ENCODE measurements at places on chromosomes 2 and 18.

DNA sequence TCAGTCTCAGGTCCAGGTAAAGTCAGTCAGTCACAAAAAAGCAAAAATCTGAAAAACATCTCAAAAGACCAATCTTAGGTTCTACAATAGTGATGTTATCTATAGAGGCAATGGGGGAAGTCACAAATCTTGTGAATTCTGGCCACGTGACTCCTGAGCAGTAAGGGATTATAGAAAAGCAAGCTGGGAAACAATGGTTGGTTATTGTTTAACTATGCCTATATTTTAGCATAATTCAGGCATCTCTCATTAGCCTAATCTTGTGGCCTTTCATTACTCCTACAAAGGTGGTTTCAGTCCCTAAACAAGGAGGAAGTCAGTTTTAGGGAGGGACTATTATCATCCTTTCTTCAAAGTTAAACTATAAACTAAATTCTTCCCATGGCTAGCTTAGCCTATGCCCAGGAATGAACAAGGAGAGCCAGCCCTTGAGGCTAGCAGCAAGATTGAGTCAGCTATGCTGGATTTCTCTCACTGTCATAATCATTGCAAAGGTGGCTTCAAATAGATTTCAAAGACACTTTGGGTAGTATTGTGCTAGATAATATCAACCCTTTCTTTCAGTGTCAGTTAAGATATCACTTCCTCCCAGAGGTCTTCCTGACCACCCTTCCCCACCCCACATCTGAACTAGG lies 56.4 kb upstream of the ITGA6 start:
- DNase-seq = no peak

DNA sequence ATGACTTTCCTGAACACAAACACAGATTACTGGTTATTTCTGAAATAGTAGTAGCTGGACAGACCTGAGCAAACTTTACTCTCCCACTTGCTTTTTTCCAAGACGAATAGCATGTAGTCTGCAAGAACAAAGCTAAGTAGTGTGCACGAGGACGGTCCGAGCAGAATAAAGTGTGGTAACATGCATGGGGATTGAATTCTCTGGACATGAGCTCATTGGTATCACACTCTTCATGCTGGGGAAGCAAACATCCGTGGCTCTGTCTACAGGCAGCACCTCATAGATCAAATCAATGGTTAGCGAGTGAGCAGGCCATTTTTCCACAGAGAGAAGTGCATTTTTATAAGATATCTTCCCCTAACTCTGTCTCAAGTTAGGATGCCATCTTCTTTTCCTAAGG lies 164.8 kb upstream of the STK17B start:
- DNase-seq = no peak

DNA sequence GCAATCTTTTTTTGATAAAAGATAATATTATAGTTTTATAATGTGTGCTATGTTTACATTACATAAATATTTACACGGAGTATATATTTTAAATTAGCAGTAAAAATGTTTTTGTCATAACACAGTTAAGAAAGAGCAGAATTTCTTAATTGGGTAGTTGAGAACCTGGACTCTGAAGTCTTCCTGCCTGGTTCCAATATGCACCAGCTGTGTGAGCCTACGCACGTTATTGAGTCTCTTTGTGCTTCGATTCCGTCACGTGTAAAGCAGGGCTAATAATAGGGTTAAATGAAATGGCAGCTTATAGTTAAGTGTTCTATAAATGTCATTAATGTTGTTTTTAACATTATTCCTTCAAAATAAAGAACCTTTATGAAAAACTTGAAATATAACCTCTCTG lies 1.2 kb upstream of the CCDC88A start:
- DNase-seq = no peak

DNA sequence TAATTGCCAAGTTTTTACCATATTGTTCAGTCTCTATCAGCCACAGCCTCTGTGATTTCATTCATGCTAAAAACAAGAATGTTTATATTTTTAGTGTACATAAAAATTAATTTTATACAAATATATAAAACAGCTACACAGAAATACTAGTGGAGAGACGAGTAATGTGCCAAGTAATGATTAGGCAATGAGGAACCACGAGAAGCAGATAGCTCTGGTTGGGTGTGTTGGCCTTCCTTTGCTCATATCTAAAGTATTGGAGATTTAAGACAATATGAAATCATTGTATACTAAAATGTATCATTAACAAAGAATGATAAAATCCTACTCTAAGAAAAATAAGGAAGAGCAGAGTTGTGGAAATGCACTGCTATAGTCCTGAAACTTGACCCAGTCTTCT lies 326.7 kb downstream of the AGAP1 start:
- no peak for DNase-seq

DNA sequence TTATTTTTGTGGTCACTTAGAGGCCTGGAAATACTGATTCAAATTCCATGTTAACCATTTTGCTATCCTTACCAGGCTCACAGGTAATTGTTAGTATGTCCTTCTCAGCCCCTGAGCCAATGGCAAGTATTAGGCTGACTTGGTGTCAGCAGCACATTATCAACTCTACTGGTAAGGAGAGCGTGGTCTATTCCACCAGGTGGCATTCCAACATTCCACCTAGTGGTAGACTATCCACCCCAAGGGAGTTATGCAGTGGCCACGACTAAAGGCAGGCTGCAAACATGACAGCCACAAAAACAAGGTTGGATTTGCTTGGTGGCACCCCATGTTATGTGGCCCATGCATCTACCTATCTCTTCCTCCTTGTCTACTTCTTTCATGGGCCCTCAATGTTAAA lies 31.8 kb upstream of the GCC2 start:
- DNase-seq = no peak

GRCh38 chr18:65942854-65943253 lies 192.0 kb downstream of the CDH7 start:
- DNase-seq = no peak

GRCh38 chr2:9668687-9669345 lies 38.0 kb upstream of the YWHAQ start:
- DNase-seq = no peak

- no peak for DNase-seq
Measured at GRCh38 chr2:71888751-71889445, 258.8 kb downstream of the CYP26B1 start.

DNA sequence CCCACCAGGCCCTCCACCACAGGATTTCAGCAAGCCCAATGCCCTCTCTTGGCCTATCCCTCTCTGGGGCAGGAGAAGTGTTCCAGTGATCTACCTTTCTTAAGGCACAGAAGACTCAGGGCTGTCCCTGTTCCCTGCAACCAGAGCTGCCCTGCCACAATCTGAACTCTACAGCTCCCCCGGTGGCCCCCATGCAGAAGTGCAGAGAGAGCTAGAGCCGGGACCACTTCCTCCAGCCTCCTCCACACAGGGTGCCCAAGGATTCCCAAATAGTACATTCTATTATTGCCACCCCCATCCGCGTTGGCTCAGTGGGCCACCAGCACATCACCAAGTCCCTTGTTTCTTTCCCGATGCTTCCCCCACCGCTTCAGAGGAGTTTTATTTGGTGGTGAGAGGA lies 114.8 kb upstream of the PTPRM start:
- no peak for DNase-seq

GRCh38 chr18:23067236-23067635 lies 68.0 kb upstream of the CABLES1 start:
- no peak for DNase-seq

- DNase-seq = no peak
Measured at GRCh38 chr2:175535631-175536030, 354.1 kb upstream of the ATP5MC3 start.

DNA sequence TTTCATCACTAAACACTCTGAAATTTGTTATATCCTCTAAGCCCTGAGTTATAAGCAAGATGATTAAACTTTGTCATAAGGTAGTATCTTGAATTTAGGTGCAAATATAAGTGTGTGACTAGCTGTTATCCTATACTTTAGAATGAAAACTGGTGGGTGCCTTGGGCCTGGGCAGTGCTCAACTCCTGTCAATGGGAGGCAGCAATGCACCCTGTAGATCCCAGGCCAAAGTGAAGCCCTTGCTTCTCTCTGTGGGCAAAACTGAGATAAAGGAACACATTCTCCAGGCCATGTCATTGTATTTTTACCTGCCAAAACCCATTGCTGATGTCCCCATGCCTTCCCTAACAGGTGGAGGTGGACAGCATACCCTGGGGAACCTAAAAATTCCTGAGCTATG lies 525.2 kb downstream of the TNS1 start:
- DNase-seq = no peak

GRCh38 chr2:167404627-167405284 lies 516.5 kb downstream of the XIRP2 start:
- no peak for DNase-seq

GRCh38 chr2:7004636-7005035 lies 87.4 kb downstream of the RNF144A start:
- DNase-seq = no peak

GRCh38 chr2:148948868-148949267 lies 73.8 kb downstream of the KIF5C start:
- DNase-seq = no peak

GRCh38 chr2:33529771-33530481 lies 53.5 kb downstream of the RASGRP3 start:
- no peak for DNase-seq

- DNase-seq = no peak
Measured at GRCh38 chr2:8219096-8219495, 462.8 kb upstream of the ID2 start.

DNA sequence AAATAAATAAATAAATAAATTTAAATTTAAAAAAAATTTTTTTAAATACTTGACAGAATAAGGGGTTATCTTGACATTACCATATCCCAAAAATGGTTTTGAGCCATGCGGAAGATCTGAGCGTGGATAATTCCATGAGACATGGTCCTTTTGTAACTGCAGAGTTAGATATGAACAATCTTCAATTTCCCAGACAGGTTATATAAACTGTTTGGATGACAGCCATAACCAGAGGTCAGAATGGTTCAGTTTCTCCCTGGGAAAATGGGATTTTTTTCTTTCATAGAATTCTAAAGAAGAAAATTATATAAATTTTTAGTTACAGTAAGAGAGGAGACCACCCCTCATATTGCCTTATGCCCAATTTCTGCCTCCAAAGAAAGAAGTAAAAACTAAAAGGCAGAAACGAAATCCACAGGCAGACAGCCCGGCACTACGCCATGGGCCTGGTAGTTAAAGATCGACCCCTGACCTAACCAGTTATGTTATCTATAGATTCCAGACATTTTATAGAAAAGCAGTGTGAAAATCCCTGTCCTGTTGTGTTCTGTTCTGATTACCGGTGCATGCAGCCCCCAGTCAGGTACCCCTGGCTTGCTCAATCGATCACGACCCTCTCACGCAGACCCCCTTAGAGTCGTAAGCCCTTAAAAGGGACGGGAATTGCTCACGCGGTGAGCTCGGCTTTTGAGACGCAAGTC lies 3.0 kb downstream of the GALM start:
- DNase-seq = no peak

DNA sequence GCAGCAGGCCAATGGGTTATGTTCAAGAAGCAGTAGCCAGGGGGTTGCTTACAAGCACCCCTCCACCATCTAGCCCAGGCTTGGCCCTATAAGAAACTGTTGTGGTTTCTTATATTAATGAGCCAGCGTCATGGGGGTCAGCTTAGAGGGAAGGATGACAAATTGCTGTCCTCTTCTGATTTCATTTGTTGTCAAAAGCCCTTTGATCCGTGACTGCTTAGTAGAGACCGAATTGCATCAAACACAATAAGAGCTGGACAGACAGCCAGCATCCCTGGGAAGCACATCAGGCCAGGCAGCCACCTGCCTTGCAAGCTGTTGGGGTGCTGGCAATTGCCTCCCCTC lies 206.6 kb upstream of the SETBP1 start:
- DNase-seq = no peak

- DNase-seq = peak; percentile 52
Measured at GRCh38 chr2:113175042-113175628, 1.4 kb downstream of the PSD4 start.

DNA sequence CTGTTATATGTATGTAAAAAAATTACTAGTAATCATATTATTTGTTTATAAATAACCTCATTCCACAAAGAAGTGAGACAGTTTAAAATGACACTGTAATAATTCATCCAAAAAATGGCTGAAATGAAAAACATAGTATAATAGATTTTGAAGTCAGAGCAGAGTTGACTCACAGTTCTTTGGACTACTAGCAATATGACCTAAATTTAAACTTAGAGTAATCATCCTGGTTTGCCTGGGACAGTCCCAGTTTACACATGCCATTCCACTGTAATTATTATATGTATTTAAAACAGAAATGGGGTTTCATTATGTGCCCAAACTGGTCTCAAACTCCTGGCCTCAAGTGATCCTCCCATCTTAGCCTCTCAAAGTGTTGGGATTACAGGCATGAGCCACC lies 48.3 kb downstream of the CCDC88A start:
- DNase-seq = no peak

DNA sequence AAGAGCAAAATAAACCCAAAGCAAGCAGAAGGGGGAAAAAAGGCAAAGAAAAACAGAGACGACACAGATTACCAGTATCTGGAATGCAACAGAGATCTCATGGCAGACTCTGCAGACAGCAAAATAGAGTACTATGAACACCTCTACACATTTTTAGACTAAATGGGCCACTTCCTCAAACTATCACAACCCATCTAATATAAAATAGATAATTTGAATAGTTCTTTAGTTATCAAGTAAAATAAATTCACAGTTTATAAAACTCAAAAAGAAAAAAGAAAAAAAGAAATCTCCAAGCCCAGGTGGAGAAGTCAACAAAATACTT lies 16.6 kb downstream of the SESTD1 start:
- no peak for DNase-seq

DNA sequence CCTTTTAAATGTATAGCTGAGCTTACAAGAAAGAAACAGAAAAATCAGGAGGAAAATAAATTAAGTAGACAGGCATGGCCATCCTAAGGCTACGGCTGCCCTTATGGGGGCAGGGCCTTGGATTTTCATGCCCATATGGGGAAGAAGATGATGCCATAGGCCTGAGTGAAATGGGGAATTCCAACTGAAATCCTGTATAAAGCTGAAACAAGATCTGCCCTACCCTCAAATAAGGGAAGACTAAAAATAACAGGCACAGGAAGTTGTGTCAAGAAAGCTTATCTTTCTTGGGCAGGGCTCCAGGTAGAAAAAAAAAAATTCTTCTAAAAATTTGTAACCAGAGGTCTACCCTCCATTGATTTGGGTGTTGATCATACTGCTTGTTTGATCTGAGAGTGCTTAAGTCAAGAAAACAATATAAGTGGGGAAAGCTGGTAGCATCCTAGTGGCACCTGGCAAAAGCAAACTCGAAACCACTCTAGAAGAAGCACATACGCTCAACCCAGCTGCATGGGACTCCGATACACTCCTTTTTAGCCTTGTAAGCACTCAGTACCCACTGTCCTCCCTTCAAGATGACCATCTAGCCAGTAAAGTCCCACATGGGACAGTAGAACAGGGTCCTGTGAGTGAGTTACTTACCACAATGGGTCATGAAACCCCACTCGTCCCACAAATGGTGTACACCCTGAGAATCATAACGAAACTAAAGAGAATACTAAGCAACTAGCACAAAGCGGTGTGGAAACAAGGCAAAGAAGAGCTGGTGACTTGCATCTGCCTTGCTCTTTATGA lies 22.3 kb downstream of the DNAH7 start:
- no peak for DNase-seq

- no peak for DNase-seq
Measured at GRCh38 chr2:157075924-157076323, 181.6 kb upstream of the GALNT5 start.

All from stimulated activated CD4-positive, alpha-beta T cell treated with anti-CD3 and anti-CD28 coated beads, TNF-alpha, amount 100 ng/mL, for 48 hours (primary cell).